GDM1 (cell line): ENCODE measurements at places on chromosomes 2 and 18.

DNA sequence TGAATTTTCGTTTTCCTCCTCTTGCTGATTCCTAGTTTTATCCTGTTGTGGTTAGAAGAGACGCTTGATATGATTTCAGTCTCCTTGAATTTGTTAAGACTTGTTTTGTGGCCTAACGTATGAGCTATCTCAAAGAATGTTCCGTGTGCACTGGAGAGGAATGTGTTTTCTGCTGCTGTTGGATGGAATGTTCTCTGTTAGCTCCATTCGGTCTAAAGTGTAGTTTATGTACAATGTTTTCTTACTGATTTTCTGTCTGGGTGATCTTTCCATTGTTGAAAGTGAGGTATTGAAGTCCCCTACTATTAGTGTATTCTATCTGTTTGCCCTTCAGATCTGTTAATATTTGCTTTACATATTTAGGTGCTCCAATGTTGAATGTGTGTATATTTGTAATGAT is 25.9 kb downstream of the COLEC11 start:
- no peak for DNase-seq

- no peak for DNase-seq
These were observed 33.8 kb downstream of the NPC1 start for GRCh38 chr18:23552505-23552904.

DNA sequence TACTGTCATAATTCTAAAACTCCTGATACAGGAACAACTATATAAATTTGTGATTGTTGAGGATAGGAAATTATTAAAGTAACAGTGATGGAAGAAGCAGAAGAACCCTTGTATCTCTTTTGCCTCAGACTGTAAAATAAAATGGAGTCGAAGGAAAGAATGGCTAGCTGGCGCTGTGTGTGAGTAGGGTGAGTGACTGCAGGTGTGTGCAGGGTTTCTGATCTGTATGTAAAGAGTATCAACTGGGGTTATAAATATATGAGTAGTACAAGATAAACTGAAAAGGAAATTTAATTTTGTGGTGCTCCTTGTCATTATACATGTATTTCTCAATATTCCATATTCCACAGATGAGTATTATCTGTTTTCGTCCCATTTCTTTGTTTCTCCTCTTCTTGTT is 15.2 kb downstream of the POLI start:
- no peak for DNase-seq

DNA sequence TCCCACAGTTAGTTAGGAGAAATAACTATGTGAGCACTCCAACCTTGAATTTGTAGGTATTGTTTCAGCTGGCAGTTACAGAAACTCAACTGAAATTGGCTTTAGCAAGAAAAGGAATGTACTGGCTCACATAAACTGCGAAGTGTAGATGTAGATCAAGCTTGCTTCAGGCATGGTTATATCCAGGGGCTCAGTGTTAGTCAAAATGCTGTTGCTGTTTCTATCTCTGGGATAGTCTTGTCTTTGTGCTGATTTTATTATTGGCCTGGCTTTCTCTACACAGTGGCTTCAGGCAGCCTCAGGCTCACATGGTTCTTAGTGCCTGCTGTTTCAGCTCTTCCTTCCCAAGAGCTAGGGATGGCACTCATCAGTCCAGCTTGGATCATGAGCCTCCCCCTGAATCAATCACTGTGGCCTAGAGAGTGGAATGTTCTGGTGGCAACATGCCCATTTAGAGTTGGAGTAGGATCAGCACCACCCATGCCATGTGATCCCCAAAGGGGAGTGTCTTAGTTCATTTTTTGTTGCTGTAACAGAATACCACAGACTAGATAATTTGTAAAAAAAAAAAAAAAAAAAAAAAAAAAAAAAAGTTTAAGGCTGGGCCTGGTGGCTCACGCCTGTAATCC is 69.1 kb upstream of the FOXI3 start:
- DNase-seq = no peak

- DNase-seq = no peak
These were observed 175.7 kb downstream of the FAM210A start for GRCh38 chr18:13550418-13551304.

DNA sequence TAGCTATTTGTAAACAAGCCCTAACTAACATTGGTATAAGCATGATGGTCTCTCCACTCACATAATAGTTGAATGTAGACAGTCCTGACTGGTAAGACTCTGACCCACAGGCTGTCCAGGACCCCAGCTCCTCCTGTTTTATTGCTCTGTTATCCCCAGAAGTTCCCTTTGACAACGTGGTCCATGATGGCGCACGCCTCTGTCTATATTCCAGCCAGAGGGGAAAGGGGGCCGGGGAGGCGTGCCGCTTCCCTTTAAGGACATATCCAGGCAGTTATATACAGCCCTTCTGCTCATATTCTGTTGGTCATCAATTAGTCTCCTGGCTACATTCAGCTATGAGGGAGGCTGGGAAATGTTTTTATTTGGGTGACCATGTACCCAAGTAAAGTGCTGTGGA is 6.7 kb downstream of the DYSF start:
- no peak for DNase-seq

GRCh38 chr2:5121642-5122041 is 570.5 kb upstream of the SOX11 start:
- no peak for DNase-seq

- no peak for DNase-seq
These were observed 62.9 kb upstream of the APCDD1 start for GRCh38 chr18:10391506-10391905.

GRCh38 chr2:96824079-96824870 is 8.2 kb downstream of the CNNM3 start:
- DNase-seq = no peak

DNA sequence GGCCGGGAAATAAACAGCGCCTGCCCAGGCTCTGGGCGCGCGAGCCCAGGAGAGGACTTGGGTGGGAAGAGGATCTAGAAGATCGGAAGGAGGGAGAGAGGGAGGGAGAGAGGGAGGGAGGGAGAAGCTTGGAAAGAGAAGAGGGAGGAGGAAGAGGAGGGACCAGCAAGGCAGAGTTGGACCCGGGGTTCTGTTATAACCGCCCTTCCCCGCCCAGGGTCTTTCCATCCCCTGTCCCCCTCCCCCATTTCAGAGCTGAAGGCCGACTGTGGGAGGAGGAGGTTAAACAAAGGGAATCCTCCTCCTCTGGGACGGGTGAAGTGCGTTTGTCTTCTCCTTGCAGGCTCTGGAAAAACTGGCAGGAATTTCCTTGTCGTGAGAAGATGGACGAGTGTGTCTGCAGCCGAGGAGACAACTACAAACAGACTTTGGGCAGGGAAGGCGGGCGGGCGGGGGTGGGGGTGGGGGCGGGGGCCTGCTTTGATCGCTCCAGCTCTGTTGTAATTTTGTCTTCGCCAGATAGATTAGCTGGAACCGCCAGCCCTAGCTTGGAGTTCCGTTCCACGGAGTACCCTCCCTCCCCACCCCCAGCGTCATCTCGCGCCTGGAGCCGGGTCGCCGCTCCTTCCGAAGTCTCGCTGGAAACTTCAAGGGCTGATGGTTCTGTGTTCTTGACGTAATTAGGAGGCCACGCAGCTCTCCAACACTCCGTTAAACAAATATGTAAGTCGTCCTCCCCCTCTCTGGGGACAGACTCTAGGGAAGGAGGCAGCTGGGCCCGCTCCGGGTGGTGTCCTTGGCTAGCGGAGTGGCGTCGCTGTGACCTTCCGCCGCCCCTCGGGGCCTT is 6.4 kb upstream of the SP9 start:
- DNase-seq = no peak

DNA sequence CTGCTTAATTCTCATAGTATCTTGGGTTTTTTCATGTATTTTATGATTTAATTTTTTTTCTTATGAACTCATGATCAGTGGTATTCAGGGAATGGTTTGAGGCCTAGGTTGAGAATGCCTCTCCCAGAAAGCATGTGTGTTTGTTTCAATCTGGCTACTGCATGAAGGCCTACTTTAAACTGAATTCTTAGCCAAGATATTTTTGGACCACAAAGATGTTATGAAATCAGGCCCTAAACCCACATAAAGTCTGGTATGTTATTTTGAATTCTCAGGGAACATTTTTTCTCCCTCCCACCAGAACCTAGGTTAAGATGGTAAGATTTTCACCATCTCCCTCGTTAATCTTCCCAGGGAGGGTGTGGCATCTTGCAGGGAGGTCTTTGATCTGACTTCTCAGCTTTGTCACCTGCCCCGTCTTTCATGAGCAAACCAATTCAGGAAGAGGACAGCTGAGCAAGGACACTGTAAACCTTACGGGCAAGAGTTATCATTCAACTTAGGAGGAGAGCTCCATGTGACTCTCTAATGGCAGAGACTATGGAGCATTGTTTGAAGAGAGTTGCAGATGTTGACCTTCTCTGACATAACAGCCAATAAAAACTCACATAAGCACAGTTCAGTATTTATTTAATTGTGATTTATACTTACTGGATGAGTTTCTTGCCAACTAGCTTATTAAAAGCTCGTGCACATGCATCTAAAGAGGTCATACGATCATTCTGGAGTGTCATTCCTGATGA is 21.3 kb upstream of the ACKR3 start:
- no peak for DNase-seq

DNA sequence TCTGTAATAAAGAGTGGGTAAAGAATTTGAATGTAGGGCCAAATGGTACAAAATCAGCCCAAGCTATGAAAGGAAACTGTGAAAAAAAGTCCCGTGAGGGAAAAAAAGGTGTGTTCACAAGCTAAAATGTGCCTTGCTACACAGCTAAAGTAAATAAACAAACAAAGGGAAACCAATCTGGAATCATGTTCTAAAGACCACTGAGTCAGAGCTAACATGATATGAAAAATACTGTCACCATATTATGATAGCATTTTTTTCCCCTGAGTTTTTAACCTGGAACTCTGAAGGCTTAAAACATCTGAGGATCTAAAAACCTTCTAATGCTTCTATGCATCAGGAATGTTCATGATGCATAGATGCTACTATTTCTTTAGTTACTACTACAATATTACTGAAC is 58.8 kb downstream of the SCN1A start:
- DNase-seq = no peak

DNA sequence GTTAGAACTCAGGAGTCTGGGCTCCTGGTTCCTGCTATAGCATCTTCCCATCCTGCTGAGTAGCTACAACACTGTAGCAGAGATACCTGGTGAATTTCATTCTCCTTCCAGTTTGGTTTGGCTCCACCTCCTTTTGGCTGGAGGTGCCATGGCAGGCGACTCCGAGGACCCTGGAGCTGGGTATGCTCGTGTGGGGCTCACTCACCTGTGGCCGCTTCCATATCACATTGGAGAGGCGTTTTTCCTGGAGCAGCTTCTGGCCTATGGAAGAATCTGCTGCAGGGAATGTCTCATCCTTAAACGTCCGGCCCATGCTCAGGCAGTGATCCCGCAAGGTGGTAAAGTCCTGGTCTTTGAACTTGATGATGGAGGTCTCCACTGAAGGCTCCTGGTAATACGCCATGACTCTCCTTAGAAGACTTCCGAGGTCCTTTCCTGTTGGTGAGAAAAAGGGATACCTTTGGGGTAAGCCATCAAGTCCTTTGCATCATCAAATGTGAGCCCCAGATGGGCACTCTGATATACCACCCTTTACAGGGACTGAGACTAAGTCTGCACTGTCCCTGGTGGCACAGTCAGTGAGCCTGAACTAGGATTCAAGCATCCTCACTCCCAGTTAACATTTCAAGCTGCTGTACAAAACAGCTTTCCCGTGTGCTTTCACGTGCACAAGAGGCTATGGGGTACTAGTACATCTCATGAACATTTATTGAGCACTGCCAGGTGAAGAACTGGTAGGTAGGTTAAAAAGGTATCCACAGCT is 20.1 kb downstream of the CAPN13 start:
- DNase-seq = no peak
